ENCODE measurements at places on chromosomes 7 and 10.

- DNase-seq, result no peak
Observed at GRCh38 chr7:121697731-121698316, 175.1 kb upstream of the PTPRZ1 start.

GRCh38 chr7:102064361-102065025 lies 222.2 kb upstream of the SH2B2 start:
- DNase-seq, result no peak

- DNase-seq, result no peak
Observed at GRCh38 chr7:94223375-94224084, 171.2 kb upstream of the COL1A2 start.

DNA sequence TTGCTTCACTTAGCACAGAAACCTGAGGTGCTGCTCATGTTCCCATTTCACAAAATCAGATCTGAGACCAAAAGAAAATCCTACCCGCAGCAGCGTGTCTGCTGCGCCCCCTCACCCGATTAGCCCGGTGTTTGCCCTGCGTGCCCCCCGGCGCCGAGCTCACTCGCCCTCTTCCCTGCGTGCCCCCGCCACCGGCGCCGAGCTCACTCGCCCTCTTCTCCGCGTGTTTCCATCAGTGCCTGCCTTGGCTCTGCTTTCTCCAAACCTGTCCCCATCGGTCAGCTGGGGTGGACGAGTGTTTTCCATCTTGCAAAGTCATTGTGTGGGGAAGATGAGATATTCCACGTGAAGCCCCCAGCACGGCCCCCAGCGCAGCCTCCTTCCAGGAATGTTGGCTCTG lies 225.3 kb upstream of the PITRM1 start:
- no peak for DNase-seq

DNA sequence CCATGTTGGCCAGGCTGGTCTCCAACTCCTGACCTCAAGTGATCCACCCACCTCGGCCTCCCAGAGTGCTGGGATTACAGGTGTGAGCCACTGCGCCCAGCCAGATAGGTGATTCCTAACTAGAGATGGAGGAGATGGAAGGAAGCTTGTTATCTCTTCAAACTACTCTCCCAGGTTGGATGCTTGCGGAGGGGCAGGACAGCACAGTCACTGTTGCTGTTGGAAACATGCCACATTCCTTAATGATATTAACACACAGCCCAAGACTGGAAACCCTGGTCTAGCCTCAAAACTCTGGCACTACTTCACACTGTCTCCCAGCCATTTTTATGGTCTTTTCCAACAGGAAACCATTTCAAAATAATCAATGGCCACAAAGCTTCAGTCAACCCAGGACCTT lies 468.8 kb upstream of the NRP1 start:
- DNase-seq, result no peak

DNA sequence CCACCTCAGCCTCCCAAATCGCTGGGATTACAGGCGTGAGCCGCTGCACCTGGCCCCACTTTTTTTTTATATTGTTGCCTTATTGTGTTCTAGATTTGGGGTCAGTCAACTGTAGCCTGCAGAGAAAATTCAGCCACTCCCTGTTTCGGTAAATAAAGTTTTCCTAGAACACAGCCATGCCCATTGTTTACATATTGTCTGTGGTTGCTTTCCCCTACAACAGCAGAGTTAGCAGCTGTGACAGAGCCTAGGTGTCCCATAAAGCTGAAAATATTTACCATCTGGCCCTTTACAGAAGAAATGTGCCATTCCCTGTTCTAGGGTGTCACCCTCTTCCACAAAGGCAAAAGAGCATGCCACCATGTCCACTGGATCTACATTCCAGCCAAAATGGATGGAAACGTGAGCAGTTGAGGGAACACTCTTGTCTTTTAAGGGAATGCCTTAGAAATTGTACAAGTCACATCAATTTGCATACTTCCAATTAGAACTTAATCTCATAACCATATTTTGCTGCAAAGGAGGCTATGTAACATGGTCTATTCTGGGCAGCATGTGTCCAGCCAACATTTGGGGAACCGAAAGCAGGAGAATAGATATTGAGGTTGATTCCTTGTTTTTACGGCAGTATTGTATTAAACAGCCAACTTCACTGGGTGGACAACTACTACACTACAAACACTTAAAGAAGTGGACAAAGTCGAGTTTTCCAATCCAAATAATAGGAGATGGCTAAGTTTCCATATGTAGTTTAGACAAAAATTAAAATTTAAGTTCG lies 11.0 kb upstream of the BLVRA start:
- no peak for DNase-seq

- DNase-seq, result no peak
Observed at GRCh38 chr7:5672468-5672867, 109.0 kb downstream of the RNF216 start.

- DNase-seq, result peak; percentile 79
Observed at GRCh38 chr10:80046629-80047441, 31.6 kb upstream of the TMEM254 start.
